ENCODE measurements at places on chromosomes 6 and 20.

DNA sequence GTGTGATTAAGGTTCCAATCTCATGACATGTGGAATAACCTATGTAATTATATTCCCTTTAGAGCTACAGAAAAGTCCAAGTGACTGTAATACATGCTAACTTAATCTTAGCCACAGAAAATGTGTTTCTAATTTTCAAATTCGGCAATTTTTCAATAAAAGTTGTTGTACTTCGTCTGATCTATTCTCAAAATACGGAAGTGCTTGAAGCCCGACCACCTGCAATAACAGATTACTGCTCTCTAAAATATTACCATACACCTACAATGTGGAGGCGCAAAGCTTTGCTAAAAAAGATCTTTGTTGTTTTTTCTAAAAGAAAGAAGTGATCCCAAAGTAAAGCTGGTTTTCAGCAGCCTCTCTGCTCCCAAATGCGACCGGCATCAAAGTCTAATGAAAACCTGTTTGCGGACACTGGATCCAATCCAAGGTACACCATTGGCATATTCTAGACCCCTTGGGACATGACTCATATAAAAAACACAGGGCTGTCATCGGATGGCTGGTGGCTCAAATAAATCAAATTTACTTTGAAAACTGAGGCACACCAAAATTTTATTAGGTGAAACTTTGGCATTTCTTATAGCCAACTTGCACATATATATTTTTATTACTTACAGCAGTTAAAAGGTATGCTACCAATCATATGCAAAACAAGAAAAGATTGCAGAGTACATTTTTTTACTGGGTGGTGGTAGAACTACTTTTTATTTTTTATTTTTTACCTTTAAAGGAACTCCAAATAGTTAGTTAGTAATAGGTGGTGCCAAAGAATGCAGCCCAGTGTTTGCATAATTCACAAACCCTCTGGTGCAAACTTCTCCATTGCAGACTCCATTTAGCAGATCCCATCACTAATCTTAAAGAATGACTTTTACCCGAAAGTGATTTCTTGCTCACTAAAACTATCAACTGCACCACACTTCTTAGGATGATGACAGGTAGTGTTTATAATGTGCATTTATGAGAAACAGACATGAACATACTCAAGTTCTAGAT, 118.7 kb upstream of the TBX18 start:
- DNase-seq = no peak

DNA sequence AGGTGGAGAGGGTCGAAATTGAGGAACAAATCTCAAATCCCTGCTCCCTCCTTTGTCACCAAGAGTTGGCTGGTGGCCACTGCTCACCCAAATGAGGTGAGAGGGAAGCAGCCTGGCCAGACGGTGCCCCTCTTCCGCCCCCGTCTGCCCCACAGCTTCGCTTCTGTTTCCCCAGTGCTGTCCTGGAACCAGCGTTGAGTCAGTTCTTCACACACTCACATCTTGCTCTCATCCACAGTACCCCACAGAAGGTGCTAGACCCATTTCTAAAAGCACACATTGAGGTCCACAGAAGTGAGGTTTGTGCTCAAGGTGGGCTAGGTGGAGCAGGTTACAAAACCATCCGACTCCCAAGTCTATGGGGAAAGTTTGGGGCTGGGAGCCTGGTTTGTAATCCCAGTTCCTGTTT, 3.8 kb downstream of the CEBPB start:
- no peak for DNase-seq

DNA sequence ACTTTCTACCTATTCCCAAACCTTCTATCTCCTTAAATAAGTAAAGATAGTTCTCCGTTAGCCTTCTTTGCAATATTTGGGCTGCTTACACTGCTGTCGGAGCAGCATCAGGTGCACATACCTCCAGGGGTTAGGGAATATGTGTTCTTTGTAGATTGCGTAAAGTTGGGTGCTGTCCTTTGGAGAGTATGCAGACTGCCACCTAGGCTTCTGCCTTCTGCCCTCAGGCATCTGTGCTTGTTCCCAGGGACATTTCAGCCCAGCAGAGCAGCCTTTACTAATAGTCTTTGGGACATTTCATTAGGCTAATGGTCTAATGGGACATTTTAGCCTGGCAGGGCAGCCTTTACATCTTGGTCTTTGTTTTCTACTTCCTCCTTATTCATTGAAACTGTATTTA, 260.6 kb downstream of the TPBG start:
- no peak for DNase-seq

GRCh38 chr6:158646023-158646910, 1.7 kb upstream of the DYNLT1 start:
- no peak for DNase-seq

- DNase-seq = no peak
Observed at GRCh38 chr6:134389129-134389528, 71.2 kb upstream of the SGK1 start.

- no peak for DNase-seq
Observed at GRCh38 chr20:59604741-59605600, 631 bp downstream of the PHACTR3 start.

GRCh38 chr6:152107973-152108372, 300.5 kb downstream of the ESR1 start:
- no peak for DNase-seq

DNA sequence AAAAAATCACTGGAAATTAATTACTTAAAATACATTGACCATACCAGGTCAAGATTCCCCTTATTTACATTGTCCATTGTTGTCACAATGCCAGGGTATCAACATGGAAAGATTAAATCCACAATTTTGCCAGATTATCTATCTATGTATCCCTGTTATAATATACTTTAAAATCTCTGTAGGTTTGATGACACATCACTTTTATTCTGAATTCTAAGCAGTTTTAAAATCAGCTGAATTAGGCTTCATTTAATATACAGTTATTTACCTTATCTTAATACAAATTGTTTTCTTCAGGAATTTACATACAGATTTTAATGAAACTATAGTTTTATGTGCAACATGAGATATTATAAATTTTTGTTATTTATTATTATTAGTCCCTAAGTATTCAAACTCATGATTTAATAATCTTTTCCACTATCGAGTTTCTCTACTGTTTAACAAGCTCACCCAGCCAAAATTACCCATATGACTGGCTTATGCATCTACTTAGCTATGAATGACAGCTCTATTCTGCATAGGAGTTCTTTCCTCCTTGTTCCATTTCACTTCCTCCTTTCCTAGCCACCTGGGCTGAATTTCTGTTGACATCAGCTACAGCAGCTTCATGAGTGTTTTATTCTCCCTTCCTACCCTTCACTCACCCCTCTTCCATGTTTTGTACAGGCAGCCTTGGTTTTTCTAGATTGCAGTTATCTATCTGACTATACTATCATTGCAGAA, 654.2 kb upstream of the MAP3K7 start:
- no peak for DNase-seq

GRCh38 chr6:19356692-19357091, 480.5 kb upstream of the ID4 start:
- DNase-seq = no peak

DNA sequence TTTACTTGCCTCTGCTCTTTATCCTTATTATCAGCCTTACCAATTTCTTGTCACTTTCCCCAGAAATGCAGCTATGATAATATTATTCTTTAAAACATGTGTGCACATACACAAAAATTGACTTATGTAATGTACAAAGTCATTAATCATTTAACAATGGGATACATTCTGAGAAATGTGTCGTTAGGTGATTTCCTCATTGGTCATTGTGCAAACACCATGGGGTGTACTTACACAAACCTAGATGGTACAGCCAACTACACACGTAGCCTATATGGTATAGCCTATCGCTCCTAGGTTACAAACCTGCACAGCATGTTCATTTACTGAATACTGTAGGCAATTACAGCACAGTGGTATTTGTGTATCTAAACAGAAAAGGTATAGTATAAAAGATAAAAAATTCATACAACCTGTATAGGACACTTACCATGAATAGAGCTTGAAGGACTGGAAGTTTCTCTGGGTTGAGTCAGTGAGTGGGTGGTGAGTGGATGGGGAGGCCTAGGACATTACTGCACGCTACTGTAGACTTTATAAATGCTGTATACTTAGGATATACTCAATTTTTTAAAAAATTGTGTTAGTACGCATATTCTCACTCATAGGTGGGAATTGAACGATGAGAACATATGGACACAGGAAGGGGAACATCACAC, 56.9 kb downstream of the HIVEP1 start:
- DNase-seq = no peak

DNA sequence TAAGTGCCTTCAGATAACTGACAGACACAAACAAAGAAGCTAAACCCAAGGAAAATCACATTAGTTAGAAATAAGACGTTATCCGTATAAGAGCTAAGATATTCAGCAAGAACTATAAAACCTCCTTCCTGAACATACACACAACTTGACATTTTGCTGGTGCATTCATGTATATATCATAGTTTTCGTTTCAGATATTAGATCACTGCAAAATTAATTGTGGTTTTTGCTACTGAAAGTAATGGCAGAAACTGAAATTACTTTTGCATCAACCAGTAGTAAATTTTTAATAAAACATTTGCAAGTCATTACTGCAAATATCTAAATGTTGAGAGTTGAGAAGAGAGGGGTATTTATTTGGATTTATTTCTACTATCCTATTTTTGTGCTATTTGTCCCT, 26.1 kb upstream of the KCNQ5 start:
- DNase-seq = no peak

DNA sequence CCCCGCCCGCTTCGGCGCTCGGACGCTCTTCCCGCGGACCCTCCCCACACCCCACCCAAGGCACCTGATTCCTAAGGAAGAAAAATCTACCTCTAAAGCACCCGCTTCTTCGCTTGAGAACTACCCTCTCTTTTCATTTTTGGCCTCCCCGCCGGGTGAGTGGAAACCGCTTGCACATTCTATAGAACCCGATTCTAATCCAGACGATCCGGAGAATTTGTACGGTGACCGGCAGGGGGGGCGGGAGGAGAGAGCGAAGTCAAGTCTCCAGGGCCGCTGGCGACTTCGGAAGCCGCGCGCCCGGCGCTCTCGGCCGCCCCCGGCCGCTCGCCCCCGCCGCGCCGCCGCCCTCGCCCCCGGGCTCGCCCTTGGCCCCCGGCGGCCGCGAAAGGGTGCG, at the start of gene RBM24:
RBM24 (plus strand) TSS at position 262 of the 397 bp plus-strand sequence. CDS start 221 bp downstream, outside the sequence.
- peak; percentile 4 for DNase-seq
